ENCODE measurements at places on chromosomes 12 and 14.

DNA sequence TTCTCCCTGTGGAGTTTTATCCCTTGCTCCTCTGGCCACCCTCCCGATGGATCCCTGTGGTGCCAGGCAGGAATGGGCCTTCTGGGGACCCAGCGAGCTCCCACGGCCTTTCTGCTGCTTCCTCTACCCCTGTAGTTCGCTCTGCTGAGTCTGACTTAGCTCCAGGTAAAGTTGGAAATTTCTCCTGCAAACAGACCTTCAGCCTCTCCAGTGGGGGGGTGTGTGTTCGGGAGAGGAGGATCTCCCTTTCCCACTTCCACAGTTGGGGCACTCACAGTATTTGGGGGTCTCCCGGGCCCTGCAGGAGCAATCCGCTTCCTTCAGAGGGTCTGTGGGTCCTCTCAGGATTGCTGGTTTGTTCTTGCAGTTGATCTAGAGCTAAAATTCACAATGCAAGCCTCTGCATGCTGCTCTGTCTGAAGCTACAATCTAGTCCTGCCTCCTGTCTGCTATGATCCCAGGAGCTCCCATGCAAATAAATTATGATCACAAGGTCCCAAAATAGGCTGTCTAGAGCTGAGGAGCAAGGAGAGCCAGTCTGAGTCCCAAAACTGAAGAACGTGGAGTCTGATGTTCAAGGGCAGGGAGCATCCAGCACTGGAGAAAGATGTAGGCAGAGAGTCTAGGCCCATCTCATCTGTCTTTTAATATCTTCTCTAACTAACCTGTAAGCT, 18.3 kb downstream of the MTRFR start:
- DNase-seq: no peak

GRCh38 chr14:55277972-55278740, 6.9 kb downstream of the FBXO34 start:
- peak; percentile 61 for DNase-seq

DNA sequence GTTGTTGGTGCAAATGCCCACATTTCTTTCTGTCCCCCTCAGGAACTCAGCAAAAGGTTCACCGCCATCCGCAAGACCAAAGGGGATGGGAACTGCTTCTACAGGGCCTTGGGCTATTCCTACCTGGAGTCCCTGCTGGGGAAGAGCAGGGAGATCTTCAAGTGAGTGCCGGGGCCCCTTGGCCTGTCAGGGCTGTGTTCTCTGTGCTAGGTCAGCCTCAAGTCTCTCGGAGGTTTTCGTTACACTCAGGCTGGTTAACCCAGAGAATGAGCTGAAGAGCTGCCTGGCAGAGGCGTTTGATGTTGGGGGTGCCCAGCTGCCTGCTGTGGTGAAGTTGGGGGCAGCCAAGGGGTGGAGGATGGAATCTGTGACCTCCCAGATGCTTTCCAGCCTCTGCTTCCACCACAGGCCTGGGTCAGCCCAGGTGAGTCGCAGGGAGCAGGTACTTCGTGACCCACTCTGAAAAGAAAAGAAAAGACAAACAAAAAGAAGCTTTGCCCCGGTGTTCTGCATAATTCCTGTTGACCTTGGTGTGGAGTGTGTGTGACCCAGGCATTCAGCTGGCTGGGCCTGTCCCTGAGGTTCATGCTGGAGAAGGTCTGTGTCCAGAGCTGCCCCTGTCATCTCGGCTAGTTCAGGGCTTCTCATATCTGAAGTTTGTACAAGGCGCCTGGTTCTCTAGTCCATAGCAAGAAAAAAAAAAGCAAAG, 12.9 kb downstream of the OTUB2 start:
- DNase-seq: no peak

- no peak for DNase-seq
Observed at GRCh38 chr14:106606936-106607335, 1080.6 kb downstream of the TMEM121 start.

DNA sequence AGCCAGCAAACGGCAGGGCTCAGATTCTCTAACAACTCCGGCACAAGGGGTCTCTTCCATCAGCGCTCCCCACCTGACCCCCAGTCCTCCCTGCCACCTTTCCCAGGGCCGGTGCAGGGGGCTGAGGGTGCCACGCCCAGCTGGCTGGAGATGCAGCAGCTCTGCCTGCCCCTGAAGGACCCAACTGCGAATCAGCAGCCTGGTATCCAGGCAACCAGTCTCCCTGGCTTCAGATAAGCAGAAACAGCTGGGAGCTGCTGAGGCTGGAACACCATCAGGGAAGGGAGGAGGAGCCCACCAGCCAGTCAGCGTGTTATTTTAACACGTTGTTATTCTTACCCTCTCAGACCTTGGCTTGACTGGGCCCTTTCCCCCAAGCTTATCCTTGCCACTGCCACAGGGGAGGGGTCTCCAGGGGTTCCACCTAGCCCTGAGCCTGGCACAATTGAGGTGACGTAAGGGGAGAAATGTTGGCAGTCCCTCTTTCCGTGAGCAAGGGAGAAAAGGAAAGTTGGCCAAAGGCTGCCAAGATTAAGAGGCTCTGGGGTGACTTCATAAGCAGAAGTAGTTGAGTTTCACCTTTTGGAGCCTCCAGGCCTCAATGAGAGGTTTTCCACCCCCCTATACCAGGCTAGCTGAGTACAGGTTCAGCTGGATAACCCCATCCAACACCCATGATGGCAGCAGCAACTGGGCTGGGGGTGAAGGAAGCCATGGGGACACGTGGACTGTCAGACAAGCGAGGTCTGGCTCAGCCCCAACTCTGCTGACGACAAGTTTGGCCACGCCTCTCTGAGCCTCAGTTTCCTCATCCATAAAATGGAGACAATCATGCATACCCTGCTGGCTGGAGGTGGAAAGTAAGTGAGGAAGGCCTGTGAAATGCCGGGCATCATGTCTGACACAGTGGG, 91.1 kb downstream of the IRF2BPL start:
- no peak for DNase-seq

- DNase-seq: no peak
Observed at GRCh38 chr14:75125617-75126016, 1.2 kb downstream of the NEK9 start.

GRCh38 chr14:99188731-99189191, 83.2 kb downstream of the BCL11B start:
- DNase-seq: no peak

GRCh38 chr12:92927436-92928281, 1.4 kb downstream of the EEA1 start:
- DNase-seq: peak; percentile 18

DNA sequence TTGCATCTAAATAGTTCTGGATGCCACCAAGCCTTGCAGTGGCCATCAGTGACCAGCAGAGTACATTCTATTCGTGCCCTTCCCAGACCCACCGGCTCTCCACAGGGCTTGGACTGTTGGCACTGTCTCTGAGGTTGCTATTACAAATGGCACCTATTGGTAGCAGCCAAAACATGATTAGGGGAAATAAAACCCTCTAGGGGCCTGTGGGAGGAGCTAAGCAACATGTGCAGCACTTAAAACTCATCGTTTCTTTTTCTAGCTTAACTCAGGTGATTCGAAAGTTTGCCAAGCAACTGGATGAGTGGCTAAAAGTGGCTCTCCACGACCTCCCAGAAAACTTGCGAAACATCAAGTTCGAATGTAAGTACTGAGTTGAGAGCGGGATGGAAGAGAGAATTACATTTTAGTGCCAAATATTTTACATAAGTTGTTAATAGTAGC, 65.4 kb upstream of the RIC8B start:
- no peak for DNase-seq

DNA sequence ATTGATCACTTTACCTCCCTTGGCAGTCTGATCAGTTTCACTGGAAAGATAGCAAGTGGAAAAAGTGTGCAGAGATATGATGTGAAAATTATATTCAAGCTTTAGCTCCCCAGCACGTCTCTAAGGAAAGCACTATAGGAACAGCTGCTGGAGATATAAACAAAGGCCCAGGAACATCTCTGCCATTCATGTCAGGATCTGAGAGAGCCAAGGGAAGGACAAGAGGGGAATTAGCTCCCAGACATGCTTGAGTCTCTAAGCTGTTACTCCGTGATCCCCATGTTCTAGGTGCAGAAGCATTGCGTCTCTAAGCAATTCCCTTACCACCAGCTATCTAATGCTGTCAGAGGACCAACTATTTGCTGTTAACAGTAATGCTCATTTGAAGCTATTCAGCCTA, 700.2 kb downstream of the DIO2 start:
- no peak for DNase-seq

- DNase-seq: no peak
Observed at GRCh38 chr12:93145086-93145485, 216.0 kb upstream of the EEA1 start.

- no peak for DNase-seq
Observed at GRCh38 chr12:116331876-116332275, 54.4 kb upstream of the MED13L start.

DNA sequence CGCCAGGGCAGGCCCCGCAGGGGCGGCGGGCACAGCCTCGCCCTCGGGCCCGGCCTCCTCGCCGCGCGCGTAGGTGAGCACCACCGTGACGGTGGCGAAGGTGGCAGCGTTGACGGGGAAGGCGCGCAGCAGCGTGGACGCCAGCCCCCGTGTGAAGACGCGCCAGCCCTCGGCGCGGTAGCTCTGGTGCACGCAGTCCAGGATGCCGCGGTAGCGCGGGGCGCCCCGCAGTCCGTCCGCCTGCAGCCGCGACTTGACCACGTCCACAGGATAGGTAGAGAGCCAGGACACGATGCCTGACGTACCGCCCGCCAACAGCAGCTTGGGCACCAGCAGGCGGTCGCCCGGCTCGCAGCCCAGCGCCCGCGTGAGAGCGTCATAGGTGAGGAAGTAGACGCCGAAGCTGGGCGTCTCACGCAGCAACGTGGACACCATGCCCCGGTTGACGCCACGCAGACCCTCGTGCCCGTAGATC, 13.9 kb downstream of the SLC25A29 start:
- no peak for DNase-seq

- no peak for DNase-seq
Observed at GRCh38 chr12:80698256-80698655, 9.2 kb upstream of the MYF6 start.

- no peak for DNase-seq
Observed at GRCh38 chr12:89185181-89185580, 167.1 kb downstream of the DUSP6 start.

GRCh38 chr14:68394764-68395143, 398.1 kb downstream of the ZFP36L1 start:
- no peak for DNase-seq

DNA sequence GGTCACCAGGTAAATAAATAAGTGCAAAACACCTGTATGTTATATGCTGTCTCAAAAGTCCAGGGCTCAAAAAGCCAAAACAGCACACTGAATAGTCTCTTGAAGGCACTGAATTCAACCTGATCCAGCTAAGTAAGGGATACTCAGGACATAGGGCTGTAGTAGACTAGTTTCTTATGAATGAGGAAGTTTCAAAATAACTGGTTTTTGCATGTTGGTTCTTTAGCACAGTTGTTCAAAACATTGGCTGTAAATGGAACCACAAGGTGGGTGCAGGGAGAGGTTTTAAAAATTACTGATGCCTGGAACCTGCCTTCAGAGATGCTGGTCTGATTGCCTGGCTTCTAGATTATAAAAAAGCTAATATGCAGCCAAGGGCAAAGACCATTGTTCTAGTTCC, 34.1 kb downstream of the NDUFA12 start:
- DNase-seq: peak; percentile 66

DNA sequence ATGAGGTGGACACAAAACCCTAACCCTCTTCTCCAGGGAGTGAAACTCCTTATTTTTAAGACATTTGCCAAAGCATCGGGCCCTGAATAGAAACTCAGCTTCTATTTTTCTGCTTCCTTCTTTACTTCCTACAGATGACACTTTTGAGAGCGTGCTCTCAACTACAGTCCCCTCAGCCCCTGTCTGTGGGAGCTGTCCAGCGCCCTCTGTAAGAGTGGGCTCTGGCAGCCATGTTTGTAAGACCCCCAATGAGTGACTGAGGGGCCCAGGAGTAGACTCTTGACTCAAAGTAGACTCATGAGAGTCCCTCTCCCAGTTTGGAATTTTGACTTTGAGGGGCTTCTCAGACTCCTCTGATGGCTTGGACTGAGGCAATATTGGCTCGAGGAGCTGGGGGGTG, 25.5 kb upstream of the BATF start:
- no peak for DNase-seq

- no peak for DNase-seq
Observed at GRCh38 chr14:104107101-104107581, 21.6 kb downstream of the ASPG start.

GRCh38 chr12:27869567-27869966, 89.5 kb upstream of the MANSC4 start:
- no peak for DNase-seq

DNA sequence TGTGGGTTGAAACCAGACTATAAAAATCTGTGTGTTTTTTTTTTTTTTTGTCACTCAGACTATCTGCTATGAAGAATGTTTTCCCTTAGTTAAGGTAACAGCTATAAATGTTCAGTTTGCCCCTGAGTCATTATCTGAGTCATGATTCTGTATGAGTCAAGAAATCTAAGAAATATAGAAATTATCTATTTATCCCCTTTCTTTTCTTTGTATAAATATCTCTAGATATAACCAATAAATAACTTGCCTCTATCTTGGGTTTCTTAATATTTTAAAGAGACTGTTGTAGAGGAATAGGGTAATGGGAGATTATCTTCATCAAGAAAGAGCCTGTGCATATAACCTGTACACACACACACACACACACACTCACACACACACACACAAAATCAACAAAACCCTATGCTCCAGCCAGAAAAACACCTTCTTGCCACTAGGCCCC, 161.7 kb upstream of the EEA1 start:
- no peak for DNase-seq

DNA sequence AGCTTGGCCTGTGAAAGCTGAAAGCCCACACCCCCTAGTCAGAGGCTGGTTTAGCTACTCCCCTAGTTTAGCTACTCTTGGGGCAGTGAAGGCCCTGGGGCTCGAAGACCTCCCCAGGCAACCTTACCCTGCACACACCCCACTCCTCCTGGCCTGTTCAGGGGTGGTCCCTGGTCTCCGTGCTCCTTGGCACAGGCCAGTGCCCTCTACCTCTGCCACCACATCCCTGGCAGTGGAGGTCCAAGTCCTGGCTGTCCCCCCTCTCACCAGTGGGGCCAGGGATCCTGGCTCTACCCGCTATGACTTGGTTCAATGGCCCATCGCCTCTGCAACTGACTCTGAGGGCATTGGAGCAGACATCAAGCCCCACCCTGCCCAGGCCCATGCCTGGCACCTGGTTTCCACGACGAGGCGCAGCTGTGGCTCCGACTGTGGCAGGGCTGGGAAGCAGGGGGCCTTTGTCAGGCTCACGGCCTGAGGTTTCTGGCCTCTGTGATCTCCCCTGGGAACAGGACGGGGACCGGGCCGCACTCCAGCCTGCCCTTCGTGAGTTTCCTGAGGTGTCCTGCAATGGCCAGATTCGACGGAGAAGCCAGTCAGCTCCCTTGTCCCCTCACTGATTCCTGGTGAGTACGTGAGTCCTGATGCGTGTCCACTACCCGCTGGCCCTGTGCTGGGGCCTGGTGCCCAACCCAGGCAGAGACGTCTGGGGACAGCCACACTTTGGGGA, 5.7 kb downstream of the TMEM121 start:
- peak; percentile 22 for DNase-seq

DNA sequence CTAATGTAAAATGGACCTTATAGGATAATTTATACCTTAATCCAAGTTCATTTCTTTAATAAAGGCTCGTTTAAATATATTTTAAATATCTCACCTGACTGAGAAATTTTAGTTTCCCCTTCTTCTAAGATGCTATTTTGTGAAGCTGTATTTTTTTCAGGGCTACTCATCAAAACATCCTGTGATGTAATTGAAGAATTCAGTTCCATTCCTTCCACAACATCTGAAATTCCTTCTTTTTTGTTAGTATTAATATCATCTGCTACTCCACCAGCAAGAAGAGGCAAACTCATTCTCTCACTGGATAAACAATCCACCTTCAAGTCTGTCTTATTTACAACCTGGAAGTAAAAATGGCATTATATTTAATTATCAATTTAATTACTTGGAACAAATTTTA, 22.5 kb downstream of the LGALS3 start:
- no peak for DNase-seq

All from OCI-LY7 (cell line).